Mesothelial cell of epicardium (in vitro differentiated cells): ENCODE measurements at places on chromosomes 3 and 15.

DNA sequence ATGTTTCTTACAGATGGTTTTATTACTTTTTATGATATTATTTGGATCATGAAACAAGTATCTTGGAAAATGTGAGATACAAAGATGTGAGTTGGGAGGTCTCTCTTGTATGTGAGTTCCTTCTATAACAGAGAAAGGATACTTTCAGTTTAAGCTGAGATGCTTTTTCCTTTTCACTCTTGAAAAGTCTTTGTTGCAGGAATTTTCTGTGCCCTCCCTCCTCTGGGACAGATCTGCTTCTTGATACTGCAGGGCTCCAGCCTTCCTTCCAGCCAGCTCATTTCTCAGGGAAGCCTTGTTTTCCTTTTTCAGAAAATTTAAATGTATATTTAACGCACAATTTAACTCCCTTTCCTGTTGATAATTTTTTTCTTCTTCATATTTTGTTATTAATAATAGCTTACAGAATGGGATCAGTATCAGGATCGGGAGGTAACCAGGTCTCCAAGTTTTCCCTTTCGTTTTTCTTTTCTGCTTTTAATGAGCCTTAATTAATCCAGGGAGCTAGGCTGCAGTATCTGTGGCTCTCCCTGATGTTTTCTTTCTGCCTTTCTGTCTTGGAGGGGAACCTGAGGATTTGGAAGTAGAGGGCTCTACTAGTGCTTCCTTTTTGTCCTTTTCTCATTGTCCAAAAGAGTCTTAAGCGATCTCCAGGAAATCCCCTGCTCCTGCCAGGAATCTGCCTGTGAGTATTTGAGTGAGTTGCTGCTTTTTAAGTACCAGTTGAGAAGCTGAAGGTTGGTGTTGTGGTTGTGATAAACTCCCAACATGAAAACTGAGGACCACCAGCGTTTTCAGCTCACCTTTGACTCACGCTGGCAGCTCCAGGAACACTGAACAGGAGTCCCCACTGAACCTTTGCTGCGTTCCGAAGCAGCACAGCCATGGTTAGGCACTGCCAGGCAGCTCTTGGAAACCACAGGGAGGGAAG is 105.7 kb downstream of the IGF1R start:
- H3K4me1 ChIP-seq: peaks cover 15% of the 10 kb centered on the region
- peak overlapping the region; percentile 94 for H3K27ac ChIP-seq
- no peaks in the 10 kb centered on the region for H3K27me3 ChIP-seq
- DNase-seq: no peak

DNA sequence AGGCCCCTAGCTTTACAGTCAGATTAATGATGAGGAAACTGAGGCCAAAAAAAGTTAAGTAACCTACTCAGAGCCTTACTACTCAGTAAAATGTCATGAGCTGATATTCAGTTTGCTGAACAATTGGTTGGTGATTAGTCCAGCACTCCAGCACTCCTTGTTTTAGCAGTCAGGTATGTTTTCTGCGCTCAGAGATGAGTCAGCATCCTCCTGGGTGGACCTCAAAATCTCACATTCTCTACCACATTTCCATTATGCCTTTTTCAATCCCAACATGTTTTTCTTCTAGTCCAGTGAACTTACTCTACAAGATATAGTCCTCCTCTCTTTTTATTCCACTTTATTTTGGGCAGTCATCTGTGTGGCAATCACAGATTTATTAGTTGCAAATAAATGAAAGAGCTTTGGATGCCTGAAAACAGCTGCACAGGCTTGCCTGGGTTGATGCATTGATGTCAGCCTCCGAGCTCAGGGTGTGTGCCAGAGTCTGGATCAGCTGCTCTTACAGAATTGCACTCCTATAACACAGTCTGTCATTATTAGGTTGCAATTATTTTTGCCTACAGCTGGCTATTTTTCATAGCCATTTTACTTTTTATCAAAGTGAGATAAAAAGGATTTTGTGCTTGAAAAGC is 133.2 kb downstream of the ARPP21 start:
- peaks cover 3% of the 10 kb centered on the region for H3K27me3 ChIP-seq
- H3K4me3 ChIP-seq: no peak overlapping the region
- H3K36me3 ChIP-seq: no peaks in the 10 kb centered on the region
- H3K27ac ChIP-seq: peak overlapping the region; percentile 23

DNA sequence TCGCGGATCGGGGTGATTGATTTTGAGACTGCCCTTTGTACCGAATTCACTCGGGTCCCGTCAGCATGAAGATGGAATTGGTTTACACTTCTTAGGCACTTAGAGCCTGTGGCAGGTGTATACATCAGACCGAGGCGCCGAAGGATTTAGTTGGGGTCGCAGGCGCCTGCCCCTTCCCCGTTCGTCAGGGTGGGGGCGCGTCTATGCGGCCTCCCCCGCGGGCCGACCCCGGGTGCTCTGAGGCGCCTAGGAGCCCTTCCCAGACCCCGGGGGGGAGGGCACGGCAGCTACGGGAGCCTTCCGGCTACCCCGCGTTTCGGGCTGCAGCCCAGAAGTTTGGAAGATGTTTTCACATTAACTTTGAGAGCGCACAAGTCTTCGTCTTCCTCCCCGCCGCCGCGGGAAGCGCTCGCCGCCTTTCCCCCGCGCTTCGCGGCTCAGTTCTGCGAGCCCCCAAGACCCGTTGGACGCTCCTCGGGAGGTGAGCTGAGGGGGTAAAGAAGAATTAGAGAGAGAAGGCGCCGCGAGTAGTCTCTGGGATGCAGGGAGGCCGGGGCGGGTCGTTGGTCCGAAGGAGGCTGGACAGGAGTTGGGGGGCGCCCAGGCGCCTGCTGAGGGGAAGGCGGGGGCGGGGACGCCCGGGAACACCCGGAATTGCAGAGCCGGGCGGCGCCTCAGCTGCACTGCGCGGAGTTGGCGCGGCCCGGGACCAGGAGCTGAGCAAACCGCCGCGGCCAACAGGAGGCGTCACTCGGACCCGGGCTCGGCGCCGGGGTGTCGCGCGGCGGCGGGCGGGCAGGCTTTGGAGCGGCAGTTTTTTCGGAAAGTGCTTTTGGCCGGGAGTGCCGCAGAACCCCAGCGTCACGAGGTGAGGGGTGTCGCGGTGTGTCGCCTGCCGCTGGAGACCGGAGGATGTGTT is 780 bp downstream of the TIPARP start:
- no peaks in the 10 kb centered on the region for H3K27me3 ChIP-seq
- H3K27ac ChIP-seq: peak overlapping the region; percentile 96
- peaks cover 24% of the 10 kb centered on the region for H3K4me1 ChIP-seq
- peaks cover 17% of the 10 kb centered on the region for H3K36me3 ChIP-seq
- H3K4me3 ChIP-seq: peak overlapping the region; percentile 94

- H3K4me1 ChIP-seq: peaks cover 24% of the 10 kb centered on the region
- no peak for DNase-seq
- H3K27me3 ChIP-seq: no peaks in the 10 kb centered on the region
- peaks cover 18% of the 10 kb centered on the region for H3K36me3 ChIP-seq
Observed at GRCh38 chr15:41337631-41338522, 5.2 kb downstream of the NUSAP1 start.

DNA sequence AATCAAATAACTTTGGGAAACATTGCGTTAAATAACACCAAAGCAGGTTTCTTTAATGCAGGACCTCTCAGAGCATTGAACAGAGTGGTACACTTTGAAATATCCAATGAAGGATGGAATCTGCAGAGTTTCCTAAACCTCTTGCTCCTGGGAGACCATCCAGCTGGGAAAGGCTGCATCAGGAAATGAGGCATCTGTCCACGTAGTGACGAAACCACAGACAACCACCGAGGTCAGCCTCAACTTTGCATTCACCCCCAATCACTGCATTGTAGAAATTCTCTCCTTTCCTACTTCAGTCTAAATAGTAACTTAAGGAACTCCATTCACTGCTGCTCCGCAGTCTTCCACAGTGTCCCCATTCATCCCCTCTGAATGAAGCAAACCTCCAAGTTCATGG is 41.5 kb upstream of the CDV3 start:
- no peak overlapping the region for H3K4me3 ChIP-seq
- no peaks in the 10 kb centered on the region for H3K36me3 ChIP-seq
- no peaks in the 10 kb centered on the region for H3K27me3 ChIP-seq

GRCh38 chr15:62975515-62975914 is 67.0 kb upstream of the TPM1 start:
- peak overlapping the region; percentile 62 for H3K27ac ChIP-seq
- DNase-seq: no peak
- no peak overlapping the region for H3K4me3 ChIP-seq
- peaks cover 40% of the 10 kb centered on the region for H3K4me1 ChIP-seq
